ENCODE measurements at places on chromosomes 5 and 9.

DNA sequence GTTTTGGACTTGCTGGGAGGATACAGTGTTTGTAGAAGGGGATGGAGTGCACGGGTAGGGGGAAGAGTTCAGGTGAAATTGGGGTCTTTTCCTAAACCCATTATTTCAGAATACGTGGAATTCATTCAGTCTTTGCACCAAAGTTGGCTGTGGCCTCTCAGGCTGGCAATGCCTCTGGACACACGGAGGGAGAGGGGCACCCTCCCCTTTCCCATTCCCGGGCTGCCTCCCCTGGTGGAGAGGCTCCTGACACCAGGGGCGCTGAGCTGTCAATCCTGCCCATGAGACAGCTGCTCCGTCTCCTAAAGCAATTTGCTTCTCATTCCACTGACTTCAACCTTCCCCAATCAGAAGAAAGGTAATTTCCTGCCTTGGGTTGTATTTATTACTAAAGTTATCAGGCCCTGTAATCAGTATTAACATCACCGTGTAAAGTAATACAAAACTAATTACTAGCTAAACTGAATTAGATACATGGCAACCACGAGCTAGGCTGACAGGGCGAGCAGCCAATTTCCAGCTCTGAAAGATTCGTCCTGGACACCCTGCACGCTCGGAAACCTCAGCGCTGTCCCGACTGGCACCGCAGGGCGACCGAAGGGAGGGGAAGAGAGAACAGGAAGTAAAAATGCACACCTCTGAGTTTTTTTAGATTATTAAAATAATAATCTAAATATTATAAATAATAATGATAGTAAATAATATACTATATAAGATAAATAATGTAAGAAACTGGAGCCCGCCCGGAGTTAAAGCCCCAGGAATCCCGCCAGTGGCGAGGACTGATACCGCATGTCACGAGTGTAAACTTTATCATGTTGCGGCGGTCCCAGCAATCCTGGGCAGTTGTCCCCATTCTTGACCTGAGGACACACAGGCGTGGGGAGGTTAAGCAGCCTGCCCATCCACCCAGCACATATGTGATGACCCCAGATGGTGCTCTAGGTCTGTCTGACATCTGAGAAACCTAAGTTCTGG lies 6.9 kb upstream of the OLFM1 start:
- DNase-seq: no peak

DNA sequence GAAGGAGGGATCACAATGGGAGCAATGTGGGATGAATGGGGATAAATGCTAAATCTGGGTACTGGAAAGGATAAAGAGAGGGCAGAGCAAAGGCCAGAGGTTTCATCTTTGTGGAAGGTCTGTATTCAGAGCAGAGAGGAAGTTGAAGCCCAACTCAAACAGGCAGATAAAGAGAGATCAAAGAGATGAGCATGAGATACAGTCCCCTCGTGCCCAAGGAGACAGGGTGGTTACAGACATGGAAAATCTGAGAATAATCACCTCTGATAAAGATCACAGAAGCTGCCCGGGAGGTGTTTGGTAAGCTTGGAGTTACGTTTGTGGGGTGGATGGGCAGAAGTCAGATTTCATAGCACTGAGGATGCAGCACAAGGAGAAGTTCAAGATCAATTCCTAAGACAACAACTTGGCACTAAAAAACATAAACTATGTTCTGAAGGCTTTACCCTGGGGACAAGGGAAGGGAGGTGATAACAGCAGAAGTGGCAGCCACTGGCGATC lies 459 bp upstream of the ERAP2 start:
- DNase-seq: peak; percentile 18

DNA sequence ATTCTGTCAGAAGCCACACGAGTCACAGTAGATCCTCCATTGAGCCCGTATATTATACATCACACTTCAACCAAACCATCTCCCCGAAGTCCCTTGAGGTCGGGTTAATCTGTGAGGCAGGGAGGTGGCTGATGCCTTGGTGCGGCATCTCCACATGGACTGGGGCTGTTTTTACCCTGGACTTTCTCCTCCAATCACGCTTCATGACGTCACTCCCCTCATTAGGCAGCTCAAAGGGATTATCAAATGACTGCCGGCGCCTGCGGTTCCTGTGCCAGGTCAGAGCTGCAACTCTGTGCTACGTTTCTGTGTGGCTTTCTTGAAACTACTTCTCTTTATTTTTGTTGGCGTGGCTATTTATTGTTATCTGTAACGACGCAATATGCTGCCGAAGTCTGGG lies 53.7 kb downstream of the TMOD1 start:
- peak; percentile 33 for DNase-seq

DNA sequence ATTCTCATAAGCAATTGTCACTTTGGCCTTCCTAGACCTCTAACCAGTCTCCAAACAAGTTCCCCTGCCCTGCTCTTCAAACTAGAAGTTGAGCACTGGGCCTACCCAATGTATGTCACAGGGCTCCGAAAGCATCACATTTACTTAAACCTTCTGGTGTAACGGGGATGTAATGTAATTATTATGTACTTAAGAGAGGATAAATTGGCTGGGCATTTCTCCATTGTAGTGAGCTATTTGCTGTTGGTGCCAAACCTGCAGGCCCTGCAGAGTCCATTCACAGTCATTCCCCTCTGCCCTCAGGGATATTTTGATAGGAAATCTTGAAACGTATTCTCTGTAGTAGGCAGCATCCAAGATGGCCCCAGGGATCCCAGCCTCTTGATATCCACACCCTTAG lies 64.2 kb upstream of the GNE start:
- DNase-seq: no peak

Data from small intestine (tissue), 16 donors.